Muscle of leg (tissue), 16 donors: ENCODE measurements at places on chromosomes 12 and 14. TPM values are rescaled to one million over a fixed set of nuclear protein-coding genes. Genes with fewer than 3 reads are reported as not detected.
A peak's percentile ranks its signal among the peaks of the same experiment; 100 is the strongest.

PLCZ1 gene
- total RNA-seq, result not detected

GRCh38 chr12:11601647-11602046 lies 47.8 kb upstream of the ETV6 start:
- H3K36me3 ChIP-seq, result no peaks in the 10 kb centered on the region
- no peaks in the 10 kb centered on the region for H3K27me3 ChIP-seq

GARIN6 gene
- not detected for total RNA-seq

DNA sequence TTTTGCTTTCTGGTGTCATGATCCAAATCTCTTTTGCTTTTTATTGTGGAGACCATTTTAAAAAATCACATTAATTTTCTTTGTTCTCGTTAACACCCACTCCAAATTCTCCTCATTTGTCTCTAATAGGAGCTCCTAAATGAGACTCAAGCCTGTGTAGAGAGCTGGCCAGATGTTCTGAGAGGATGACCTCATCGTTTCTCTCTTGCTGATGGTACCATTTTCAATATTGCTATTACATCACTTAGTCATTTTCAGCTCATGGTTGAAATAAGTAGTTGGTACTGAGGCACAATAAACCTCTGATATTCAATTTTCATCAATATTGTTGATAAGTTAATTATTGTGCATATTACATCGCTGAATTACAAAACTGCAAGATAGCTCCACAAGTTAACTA lies 31.5 kb downstream of the SPTB start:
- H3K36me3 ChIP-seq, result no peaks in the 10 kb centered on the region
- no peak overlapping the region for H3K27ac ChIP-seq
- peaks cover 10% of the 10 kb centered on the region for H3K27me3 ChIP-seq
- no peak for DNase-seq
- peaks cover 19% of the 10 kb centered on the region for H3K4me1 ChIP-seq

DNA sequence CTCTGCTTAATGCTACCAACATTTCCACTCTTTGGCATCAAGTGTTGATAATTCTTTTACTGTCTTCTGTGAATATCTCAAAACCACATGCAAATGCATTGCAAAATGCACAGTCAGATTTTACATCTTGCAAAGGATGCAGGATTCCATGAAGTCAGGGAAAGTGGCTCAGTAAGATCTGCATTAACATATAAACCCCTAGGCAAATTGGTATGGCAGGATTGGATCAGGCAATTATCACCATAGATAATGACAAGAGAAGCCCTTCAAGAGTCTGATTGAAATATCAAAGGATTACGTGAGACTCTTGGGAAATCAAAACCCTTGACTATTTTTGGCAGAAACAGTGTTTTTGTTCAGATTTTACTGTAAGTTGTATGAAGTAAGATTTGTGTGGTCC lies 71.0 kb downstream of the TMTC2 start:
- no peak overlapping the region for H3K27ac ChIP-seq
- H3K4me1 ChIP-seq, result no peaks in the 10 kb centered on the region
- no peaks in the 10 kb centered on the region for H3K27me3 ChIP-seq
- DNase-seq, result no peak

- H3K27ac ChIP-seq, result no peak overlapping the region
- H3K27me3 ChIP-seq, result no peaks in the 10 kb centered on the region
- DNase-seq, result no peak
- no peak overlapping the region for H3K4me3 ChIP-seq
Measured at GRCh38 chr12:59890896-59891579, 295.2 kb downstream of the SLC16A7 start.

PLA2G1B gene
- 0.75 TPM for total RNA-seq

GRCh38 chr12:52692254-52692653 lies 11.1 kb downstream of the KRT77 start:
- H3K4me3 ChIP-seq, result no peak overlapping the region
- DNase-seq, result no peak
- peaks cover 8% of the 10 kb centered on the region for H3K4me1 ChIP-seq
- H3K36me3 ChIP-seq, result no peaks in the 10 kb centered on the region
- H3K27me3 ChIP-seq, result peaks cover 59% of the 10 kb centered on the region

GRCh38 chr12:96053476-96054243 lies 18.3 kb upstream of the LTA4H start:
- no peak for DNase-seq
- H3K36me3 ChIP-seq, result no peaks in the 10 kb centered on the region
- H3K27me3 ChIP-seq, result no peaks in the 10 kb centered on the region
- H3K27ac ChIP-seq, result peak overlapping the region; percentile 75
- H3K4me3 ChIP-seq, result no peak overlapping the region

- peaks cover 6% of the 10 kb centered on the region for H3K4me1 ChIP-seq
- H3K27me3 ChIP-seq, result peaks cover 40% of the 10 kb centered on the region
- peak; percentile 34 for DNase-seq
- no peak overlapping the region for H3K27ac ChIP-seq
Measured at GRCh38 chr12:107580750-107581618, 104.6 kb upstream of the PWP1 start.

- peak overlapping the region; percentile 62 for H3K4me3 ChIP-seq
- no peaks in the 10 kb centered on the region for H3K27me3 ChIP-seq
- H3K36me3 ChIP-seq, result peaks cover 5% of the 10 kb centered on the region
Measured at GRCh38 chr12:121537814-121538698, 42.8 kb downstream of the KDM2B start.

GRCh38 chr12:92297932-92298696 lies 152.5 kb upstream of the BTG1 start:
- peak; percentile 26 for DNase-seq
- H3K4me1 ChIP-seq, result no peaks in the 10 kb centered on the region
- H3K27ac ChIP-seq, result no peak overlapping the region
- no peak overlapping the region for H3K4me3 ChIP-seq
- no peaks in the 10 kb centered on the region for H3K27me3 ChIP-seq
- H3K36me3 ChIP-seq, result no peaks in the 10 kb centered on the region

GRCh38 chr12:19410629-19411185 lies 28.6 kb upstream of the AEBP2 start:
- peak overlapping the region; percentile 86 for H3K27ac ChIP-seq
- H3K4me1 ChIP-seq, result peaks cover 26% of the 10 kb centered on the region
- H3K4me3 ChIP-seq, result no peak overlapping the region
- DNase-seq, result peak; percentile 51
- H3K36me3 ChIP-seq, result no peaks in the 10 kb centered on the region
- no peaks in the 10 kb centered on the region for H3K27me3 ChIP-seq

GRCh38 chr12:123989168-123989567 lies 16.2 kb downstream of the ZNF664 start:
- no peak for DNase-seq
- H3K4me3 ChIP-seq, result no peak overlapping the region
- H3K27ac ChIP-seq, result no peak overlapping the region
- H3K4me1 ChIP-seq, result peaks cover 6% of the 10 kb centered on the region

FGD6 gene
- total RNA-seq, result 7.6 TPM

GRCh38 chr12:131613678-131614077 lies 97.2 kb upstream of the SFSWAP start:
- H3K27ac ChIP-seq, result no peak overlapping the region
- peaks cover 26% of the 10 kb centered on the region for H3K4me1 ChIP-seq
- no peaks in the 10 kb centered on the region for H3K36me3 ChIP-seq
- no peak for DNase-seq
- H3K27me3 ChIP-seq, result peaks cover 6% of the 10 kb centered on the region

GRCh38 chr14:23861666-23862065 lies 91.9 kb upstream of the DHRS4 start:
- no peak for DNase-seq
- no peaks in the 10 kb centered on the region for H3K4me1 ChIP-seq
- no peaks in the 10 kb centered on the region for H3K36me3 ChIP-seq
- no peak overlapping the region for H3K27ac ChIP-seq
- H3K4me3 ChIP-seq, result no peak overlapping the region

TBX5 gene
- 1.9 TPM for total RNA-seq

DNA sequence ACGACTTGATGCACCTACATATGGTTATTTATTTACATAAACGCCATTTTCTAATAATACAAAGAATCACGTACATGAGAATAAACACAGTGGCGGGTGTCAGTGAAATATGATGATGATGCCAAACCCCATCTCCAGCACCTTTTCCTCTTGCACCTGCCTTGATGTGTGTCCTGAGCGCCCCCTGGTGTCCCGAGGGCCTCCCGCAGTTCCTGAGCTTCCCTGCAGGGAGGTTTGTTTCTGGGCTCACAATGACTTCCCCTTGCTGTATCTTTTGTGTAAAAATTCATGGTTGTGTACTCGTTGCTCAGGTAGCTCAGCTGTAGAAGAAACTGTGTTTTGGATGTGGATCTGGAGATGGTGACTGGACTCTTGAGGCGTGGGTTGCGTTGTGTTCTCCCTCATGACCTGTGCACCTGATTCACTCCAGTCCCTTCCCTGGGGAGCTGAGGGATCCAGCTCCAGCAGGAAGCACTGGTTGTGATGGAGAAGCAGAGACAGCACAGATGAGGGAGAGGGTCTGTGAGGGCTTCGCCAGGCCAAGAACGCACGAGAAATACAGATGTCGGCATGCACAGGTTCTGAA lies 1037.8 kb downstream of the TMEM121 start:
- no peak overlapping the region for H3K4me3 ChIP-seq
- H3K4me1 ChIP-seq, result no peaks in the 10 kb centered on the region
- no peak for DNase-seq
- H3K27ac ChIP-seq, result no peak overlapping the region

PPM1H gene
- total RNA-seq, result 3.3 TPM

GRCh38 chr12:130026608-130027176 lies 122.9 kb upstream of the TMEM132D start:
- no peak overlapping the region for H3K4me3 ChIP-seq
- no peak overlapping the region for H3K27ac ChIP-seq
- H3K27me3 ChIP-seq, result peaks cover 29% of the 10 kb centered on the region
- DNase-seq, result peak; percentile 25
- no peaks in the 10 kb centered on the region for H3K36me3 ChIP-seq

AMN gene
- 0.58 TPM for total RNA-seq

AGAP2 gene
- 3.2 TPM for total RNA-seq

GRCh38 chr12:122088179-122088810 lies 9.7 kb downstream of the MLXIP start:
- no peaks in the 10 kb centered on the region for H3K27me3 ChIP-seq
- no peak overlapping the region for H3K4me3 ChIP-seq
- H3K27ac ChIP-seq, result peak overlapping the region; percentile 82
